Lung microvascular endothelial cell (primary cell): ENCODE measurements at places on chromosomes 7 and 10.

DNA sequence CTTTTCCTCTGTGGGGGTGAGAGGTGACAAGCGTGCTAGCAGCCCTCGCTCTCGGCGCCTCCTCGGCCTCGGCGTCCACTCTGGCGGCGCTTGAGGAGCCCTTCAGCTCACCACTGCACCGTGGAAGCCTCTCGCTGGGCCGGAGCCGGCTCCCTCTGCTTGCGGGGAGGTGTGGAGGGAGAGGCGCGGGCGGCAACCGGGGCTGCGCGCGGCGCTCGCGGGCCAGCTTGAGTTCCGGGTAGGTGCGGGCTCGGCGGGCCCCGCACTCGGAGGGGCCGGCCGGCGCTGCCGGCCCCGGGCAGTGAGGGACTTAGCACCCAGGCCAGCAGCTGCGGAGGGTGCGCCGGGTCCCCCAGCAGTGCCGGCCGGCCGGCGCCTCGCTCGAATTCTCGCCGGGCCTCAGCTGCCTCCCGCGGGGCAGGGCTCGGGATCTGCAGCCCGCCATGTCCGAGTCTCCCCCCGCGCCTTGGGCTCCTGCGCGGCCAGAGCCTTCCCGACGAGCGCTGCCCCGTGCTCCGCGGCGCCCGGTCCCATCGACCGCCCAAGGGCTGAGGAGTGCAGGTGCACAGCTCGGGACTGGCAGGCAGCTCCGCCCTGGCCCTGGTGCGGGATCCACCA lies 352.8 kb upstream of the PODXL start:
- no peak for DNase-seq

GRCh38 chr10:132407243-132407746 lies 10.3 kb downstream of the PWWP2B start:
- no peak for DNase-seq

- no peak for DNase-seq
Measured at GRCh38 chr7:132687981-132688383, 111.7 kb upstream of the PLXNA4 start.

DNA sequence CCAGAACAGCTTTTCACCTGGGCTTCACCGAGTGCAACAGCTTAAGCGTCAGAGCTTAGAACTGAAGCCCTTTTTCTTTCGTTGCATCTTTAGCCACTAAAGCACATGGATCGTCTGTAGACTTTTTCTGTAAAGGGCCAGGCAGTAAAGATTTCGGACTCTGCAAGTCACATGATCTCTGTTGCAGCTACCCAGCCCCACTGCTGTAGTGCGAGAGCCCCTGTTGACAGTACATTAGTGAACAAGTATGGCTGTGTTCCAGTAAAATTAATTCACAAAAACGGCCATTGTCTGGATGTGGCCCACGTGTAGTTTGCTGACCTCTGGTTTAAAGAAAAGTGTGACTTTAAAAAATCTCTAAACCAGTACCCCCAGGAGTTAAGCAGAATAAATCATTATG lies 39.4 kb downstream of the FBH1 start:
- no peak for DNase-seq

DNA sequence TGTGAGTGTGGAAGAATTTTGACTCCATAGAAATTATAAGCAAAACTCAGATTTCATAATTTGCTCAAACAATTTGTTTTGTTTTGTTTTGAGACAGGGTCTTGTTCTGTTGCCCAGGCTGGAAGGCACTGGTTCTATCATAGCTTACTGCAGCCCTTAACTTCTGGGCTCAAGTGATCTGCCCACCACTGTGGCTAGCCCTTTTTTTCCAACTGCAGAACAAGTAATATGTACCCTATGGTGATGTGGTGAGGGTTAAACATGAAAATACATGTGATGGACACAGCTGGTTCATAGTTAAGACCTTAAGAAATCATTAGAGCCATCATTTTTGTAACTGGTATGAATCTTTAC lies 31.1 kb downstream of the CSTF2T start:
- no peak for DNase-seq
